ENCODE measurements at places on chromosomes 7 and 10. TPM values are rescaled to one million over a fixed set of nuclear protein-coding genes. Genes with fewer than 3 reads are reported as not detected.
A peak's percentile ranks its signal among the peaks of the same experiment; 100 is the strongest.

GHRHR gene
- total RNA-seq: not detected

CLDN4 gene
- 116 TPM for total RNA-seq

FXYD4 gene
- not detected for total RNA-seq

DNA sequence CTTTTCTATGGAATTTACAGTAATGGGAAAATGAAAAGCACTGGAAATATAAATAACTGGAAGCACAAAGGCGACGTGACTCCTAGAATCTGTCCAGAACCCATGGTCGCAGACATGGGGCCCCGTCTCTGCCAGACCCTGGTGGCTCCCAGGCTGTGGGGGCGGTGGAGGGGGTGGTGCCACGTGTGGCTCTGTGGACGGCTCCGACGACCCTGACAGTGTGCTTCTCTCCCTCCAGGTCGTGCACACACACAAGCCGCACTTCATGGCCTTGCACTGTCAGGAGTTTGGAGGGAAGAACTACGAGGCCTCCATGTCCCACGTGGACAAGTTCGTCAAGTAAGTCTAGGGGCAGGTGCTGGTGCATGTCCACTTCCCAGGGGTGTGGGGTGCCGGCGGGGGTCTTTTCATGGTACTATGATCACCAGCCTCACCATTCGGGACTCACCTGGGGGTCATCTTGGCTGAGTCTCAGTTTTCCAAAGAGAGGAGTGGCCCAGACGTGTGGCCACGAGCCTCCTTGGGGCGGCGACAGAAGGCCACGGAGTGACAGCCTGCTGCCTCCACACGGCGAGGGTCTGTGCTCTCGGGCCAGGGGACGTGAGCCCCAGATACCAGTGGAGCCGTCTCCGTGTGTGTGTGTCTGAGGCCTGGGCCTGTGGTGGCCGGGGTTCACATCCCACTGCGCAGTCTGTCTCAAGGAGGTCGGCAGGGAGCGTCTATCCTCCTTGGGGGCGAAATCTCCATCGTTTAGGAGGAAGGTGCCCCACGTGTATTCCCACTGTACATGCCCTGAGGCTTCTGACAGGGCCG, 108.2 kb downstream of the INPP5A start:
- peak; percentile 35 for DNase-seq

DNA sequence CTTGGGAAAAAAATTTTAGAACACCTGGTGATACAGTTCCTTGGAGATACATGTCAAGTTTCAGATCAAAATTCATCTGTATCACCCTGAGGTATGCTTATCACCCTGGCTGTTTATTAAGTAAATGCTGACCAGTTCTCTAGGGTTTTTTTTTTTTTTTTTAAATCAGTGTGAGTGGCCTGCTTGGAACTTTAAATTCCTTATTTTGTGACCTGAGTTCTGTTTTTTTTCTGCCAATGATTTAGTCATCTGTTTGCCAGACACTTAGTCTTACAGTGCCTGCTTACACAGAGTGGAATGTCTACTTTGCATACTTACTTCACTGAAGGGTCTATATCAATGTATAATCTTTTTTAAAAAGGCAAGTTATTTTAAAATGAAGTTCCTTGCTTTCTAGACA, 1.8 kb downstream of the TSPAN13 start:
- DNase-seq: no peak

GRCh38 chr10:490891-491571, 198.4 kb downstream of the DIP2C start:
- no peak for DNase-seq

Data from lower lobe of right lung (tissue), 2 donors.